ENCODE measurements at places on chromosomes 5 and 9. TPM values are rescaled to one million over a fixed set of nuclear protein-coding genes. Genes with fewer than 3 reads are reported as not detected.

The LHX6 gene
- 32.2 TPM for total RNA-seq

The CDO1 gene
- total RNA-seq, result 91.7 TPM

The CBY3 gene
- not detected for total RNA-seq

The PKD2L2 gene
- not detected for total RNA-seq

The ROR2 gene
- 0.94 TPM for total RNA-seq

The CDH12 gene
- 36.6 TPM for total RNA-seq

The COL15A1 gene
- 11.3 TPM for total RNA-seq

The TIMD4 gene
- total RNA-seq, result not detected

The SMIM32 gene
- 0.63 TPM for total RNA-seq

The SV2C gene
- 1.9 TPM for total RNA-seq

The TLR4 gene
- total RNA-seq, result 4.1 TPM

The MLANA gene
- not detected for total RNA-seq

The C5orf58 gene
- not detected for total RNA-seq

The IFNA13 gene
- not detected for total RNA-seq

The ALDH1A1 gene
- total RNA-seq, result 0.31 TPM

The ANKRA2 gene
- 57.3 TPM for total RNA-seq

The SCAMP1 gene
- 211 TPM for total RNA-seq

The QRFP gene
- not detected for total RNA-seq

The GSN gene
- total RNA-seq, result 20.3 TPM

The WASHC1 gene
- total RNA-seq, result 5.9 TPM

The LRRC19 gene
- under 0.01 TPM for total RNA-seq

The FAM153A gene
- 4.7 TPM for total RNA-seq

The IFNK gene
- total RNA-seq, result not detected

The CDH9 gene
- 14.7 TPM for total RNA-seq

The SGCD gene
- 7.8 TPM for total RNA-seq

The CSF1R gene
- 8.8 TPM for total RNA-seq

The CEL gene
- 0.31 TPM for total RNA-seq

The GPRIN1 gene
- total RNA-seq, result 113 TPM

The GRXCR2 gene
- total RNA-seq, result not detected

The GABRA6 gene
- total RNA-seq, result not detected
